RCC 7860 (cell line): ENCODE measurements at places on chromosomes 5 and 9.

- no peak for DNase-seq
Measured at GRCh38 chr5:158538506-158539074, 561.1 kb downstream of the EBF1 start.

DNA sequence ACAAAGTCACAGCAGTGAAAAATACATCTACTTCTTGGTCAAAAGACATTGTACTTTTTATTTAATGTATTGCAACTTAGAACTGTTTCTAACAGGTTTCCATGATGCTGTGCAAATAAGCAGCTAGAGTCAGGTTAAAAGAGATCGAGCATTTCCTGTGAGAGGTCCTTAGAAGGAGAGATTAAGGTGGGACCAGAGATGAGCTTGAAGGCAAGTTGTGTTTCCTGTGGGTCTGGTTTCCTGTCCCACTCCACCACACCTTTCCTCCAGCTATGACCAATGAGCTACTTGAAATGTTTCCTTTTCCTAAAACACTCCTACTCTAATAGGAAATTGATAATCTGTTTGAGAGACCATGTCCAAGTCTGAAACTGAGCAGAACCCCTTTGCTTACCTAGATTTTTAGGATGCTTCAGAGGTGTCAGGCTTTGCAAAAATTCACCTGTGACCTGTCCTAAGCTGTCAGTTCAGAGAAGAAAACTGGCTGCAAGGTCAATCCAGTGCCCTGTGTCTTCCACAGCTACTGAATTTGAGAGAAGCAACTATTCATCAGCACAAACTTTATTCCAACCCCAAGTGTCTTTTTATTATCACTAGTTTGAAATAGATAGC lies 13.1 kb upstream of the RLN1 start:
- DNase-seq: no peak

- DNase-seq: no peak
Measured at GRCh38 chr5:151005950-151006576, 14.3 kb upstream of the GPX3 start.

- no peak for DNase-seq
Measured at GRCh38 chr9:136784249-136784996, 6.7 kb upstream of the TMEM141 start.

GRCh38 chr5:138616508-138616907 lies 41.3 kb upstream of the HSPA9 start:
- DNase-seq: no peak

GRCh38 chr9:89277043-89277442 lies 34.0 kb upstream of the CKS2 start:
- no peak for DNase-seq

GRCh38 chr5:148491793-148492184 lies 108.0 kb downstream of the FBXO38 start:
- DNase-seq: no peak

DNA sequence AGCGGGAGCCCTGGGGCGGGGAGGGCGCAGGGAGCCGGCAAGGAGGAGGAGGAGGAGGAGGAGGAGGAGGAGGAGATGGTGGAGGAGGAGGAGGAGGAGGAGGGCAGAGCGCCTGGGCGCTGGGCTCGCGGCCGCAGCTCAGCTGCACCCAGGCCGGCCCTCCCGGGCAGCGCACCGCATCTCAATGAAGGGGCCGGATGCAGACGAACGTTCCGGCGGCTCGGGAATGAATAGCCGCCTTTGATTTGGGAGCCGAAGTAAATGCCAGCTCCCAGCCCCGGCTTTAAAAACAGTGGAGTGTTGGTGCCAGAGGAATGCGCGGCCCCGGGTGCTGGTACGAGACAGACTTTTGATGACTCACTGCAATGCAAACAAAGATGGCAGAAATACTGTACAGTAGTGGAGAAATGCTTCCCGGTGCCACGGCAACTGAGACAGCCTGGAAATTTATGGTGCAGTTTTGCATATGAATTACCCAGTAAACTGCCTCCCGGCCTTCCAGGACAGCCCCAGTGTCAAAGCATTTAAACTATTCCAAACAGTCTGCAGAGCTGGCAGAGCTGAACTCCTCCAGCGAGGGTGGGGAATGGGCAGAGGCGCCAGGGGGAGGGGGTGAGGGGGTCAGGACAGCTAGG lies 43.1 kb downstream of the NACC2 start:
- peak; percentile 97 for DNase-seq

- DNase-seq: no peak
Measured at GRCh38 chr9:105206496-105206820, 38.0 kb upstream of the SLC44A1 start.

DNA sequence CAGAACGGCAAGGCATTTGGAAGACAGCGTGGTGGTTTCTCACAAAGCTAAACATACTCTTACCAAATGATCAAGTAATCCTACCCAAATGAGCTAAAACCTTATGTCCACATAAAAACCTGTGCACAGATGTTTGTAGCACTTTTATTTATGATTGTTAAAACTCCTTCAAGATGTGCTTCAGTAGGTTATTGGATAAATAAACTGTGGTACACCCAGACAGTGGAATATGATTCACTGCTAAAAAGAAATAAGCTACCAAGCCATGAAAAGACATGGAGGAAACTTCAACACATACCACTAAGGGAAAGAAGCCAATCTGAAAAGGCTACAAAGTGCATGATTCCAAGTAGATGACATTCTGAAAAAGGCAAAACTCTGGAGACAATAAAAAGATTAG lies 94.2 kb downstream of the FOXD1 start:
- no peak for DNase-seq

DNA sequence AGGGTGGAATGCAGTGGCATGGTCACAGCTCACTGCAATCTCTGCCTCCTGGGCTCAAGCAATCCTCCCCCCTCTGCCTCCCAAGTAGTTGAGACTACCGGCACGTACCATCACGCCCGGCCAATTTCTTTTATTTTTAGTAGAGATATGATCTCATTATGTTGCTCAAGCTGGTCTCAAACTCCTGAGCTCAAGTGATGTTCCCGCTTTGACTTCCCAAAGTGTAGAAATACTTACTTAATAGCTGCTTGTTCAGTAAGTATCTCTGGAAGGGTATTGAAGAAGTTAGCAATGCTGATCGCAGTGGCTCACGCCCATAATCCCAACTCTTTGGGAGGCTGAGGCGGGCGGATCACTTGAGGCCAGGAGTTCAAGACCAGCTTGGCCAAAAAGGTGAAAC lies 35.7 kb upstream of the PLIN2 start:
- peak; percentile 92 for DNase-seq

DNA sequence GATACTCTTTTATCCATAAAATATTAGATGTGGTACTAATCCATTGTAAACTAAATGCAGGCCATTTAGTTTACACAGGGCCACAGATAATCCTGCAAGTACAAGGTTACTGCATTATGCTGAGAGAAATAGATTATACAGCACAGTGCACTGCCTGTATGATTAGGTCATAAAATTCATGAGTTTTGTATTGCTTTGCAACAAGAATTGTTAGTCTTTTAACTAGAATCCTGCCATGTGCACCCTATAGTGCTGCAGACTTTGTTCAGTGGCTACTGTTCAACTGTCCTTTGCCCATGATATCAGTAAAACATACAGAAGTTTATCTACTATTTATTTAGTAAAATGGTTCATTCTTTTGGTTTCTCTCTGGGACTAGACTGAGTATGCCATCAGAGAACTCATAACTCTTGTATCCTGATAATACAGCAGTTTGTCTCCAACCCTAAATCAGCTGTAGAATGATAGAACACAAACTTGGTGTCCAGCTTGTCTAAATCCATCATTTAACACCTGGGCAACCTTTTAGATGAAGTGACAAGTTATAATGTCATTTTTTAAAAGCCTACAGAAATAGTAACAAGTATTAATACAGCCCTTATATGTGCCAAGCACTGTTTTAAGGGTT lies 291.2 kb downstream of the TMEM167A start:
- DNase-seq: no peak

- DNase-seq: peak; percentile 42
Measured at GRCh38 chr5:150948539-150948938, 43.8 kb upstream of the ZNF300 start.

- no peak for DNase-seq
Measured at GRCh38 chr5:176447591-176447977, 601 bp upstream of the FAF2 start.

DNA sequence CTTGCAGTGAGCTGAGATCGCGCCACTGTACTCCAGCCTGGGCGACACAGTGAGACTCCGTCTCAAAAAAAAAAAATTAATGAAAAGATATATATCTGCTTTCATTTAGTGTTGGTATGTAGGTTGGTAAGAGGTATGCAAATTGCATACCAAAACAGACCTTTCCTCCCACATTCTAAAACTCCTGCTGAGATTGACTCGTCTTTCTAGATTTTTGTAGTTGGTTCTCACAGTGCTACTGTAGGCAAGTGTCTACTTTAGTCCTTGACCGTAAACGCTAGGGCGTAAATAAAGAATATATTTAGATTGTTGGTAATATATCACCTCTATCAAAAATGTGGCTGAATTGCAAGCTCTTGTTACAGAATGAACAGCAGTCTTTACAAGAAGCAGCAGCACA lies 445.9 kb downstream of the CHSY3 start:
- DNase-seq: no peak

- DNase-seq: no peak
Measured at GRCh38 chr5:84741056-84741455, 356.4 kb upstream of the EDIL3 start.
